Muscle of arm (tissue), 14 donors: ENCODE measurements at places on chromosomes 13 and 19. TPM values are rescaled to one million over a fixed set of nuclear protein-coding genes. Genes with fewer than 3 reads are reported as not detected.

Gene GPC5
- polyA plus RNA-seq = 0.26 TPM

Gene SIAH3
- 0.11 TPM for polyA plus RNA-seq

- DNase-seq = no peak
These were observed 8.1 kb upstream of the SLITRK1 start for GRCh38 chr13:83890358-83890757.

DNA sequence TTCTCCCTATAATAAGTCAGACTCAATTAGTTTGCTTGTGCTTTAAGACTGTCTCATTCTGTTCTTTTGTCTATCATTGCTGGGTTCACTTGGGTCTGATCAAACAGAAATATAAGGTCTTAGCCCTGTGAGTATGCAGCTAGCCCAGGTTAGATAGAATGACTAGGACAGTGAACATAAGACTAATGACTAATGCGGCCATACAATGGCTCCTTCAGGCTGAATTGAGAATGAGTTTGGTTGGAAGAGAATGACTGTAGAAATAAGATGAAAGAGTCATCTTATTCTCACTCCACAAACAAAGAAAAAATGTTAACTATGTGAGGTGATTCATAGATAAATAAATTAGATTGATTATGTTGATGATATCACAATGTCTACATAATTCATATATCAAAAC, 50.1 kb upstream of the OBI1 start:
- no peak for DNase-seq

- DNase-seq = no peak
These were observed 71.5 kb downstream of the DNAJC15 start for GRCh38 chr13:43094901-43095300.

Gene SMIM44
- not detected for polyA plus RNA-seq

Gene PRR22
- 1.4 TPM for polyA plus RNA-seq

GRCh38 chr19:49977881-49978280, 16.9 kb upstream of the SIGLEC11 start:
- no peak for DNase-seq

Gene CRLF1
- polyA plus RNA-seq = 14.6 TPM

DNA sequence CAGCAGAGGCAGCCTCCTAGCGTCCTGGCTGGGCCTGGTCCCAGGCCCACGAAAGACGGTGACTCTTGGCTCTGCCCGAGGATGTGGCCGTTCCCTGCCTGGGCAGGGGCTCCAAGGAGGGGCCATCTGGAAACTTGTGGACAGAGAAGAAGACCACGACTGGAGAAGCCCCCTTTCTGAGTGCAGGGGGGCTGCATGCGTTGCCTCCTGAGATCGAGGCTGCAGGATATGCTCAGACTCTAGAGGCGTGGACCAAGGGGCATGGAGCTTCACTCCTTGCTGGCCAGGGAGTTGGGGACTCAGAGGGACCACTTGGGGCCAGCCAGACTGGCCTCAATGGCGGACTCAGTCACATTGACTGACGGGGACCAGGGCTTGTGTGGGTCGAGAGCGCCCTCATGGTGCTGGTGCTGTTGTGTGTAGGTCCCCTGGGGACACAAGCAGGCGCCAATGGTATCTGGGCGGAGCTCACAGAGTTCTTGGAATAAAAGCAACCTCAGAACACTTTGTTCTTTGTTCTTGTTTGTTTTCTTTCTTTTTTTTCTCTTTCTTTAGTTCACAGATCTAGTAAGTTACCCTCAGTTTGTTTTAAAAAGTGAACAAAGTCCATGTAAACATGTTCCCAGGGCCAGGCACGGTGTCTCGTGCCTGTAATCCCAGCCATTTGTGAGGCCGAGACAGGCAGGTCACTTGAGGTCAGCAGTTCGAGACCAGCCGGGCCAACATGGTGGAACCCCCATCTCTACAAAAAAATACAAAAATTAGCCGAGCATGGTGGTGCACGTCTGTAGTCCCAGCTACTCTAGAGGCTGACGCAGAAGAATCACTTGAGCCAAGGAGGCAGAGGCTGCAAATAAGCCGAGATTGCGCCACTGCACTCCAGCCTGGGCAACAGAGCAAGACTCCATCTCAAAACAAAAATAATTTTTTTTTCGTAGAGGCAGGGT, 10.2 kb downstream of the ANGPTL4 start:
- no peak for DNase-seq

GRCh38 chr19:28878862-28879566, 333.9 kb downstream of the UQCRFS1 start:
- peak; percentile 77 for DNase-seq

Gene PNPLA6
- polyA plus RNA-seq = not detected

GRCh38 chr13:106756446-106756845, 188.5 kb upstream of the ARGLU1 start:
- DNase-seq = no peak

DNA sequence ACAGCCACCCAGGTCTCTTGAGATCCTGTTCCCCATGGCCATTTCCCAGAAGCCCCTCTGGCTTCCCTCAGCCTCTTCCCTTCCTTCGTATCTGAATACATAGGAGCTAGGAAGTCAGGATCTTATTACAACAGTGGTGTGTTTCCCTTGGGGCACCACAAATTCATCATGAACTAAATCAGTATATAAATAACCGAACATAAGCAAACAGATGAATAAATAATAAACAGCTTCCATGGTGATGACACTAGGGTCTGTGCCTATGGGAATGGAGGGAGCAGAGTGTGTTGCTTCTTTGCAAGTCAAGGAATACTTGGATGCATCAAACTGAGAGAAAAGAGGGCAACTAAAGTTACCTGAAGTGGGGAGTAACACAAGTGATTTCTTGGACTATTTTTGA, 527.6 kb downstream of the LMO7 start:
- no peak for DNase-seq

Gene NUDT19
- 7.1 TPM for polyA plus RNA-seq

GRCh38 chr19:35269438-35270117, 816 bp downstream of the USF2 start:
- peak; percentile 86 for DNase-seq

DNA sequence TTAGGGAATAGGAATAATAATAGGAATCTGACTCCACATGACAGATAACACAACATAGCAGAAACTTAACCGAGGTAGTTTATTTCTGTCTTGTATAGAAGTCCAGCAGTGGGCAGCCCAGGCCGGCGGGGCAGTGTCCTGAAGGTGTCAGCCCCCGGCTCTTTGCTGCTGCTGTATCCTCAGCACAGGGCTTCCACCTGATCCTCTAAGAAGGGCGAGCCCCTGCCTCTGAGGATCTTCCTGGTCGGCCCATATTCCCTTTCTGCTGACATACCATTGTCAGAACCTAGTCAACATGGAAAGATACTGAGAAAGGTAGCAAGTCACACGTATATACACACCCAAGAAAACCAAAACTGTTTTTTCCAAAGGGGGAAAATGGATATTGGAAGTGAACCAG, 56.2 kb upstream of the GPR183 start:
- no peak for DNase-seq

Gene NANOS2
- not detected for polyA plus RNA-seq

DNA sequence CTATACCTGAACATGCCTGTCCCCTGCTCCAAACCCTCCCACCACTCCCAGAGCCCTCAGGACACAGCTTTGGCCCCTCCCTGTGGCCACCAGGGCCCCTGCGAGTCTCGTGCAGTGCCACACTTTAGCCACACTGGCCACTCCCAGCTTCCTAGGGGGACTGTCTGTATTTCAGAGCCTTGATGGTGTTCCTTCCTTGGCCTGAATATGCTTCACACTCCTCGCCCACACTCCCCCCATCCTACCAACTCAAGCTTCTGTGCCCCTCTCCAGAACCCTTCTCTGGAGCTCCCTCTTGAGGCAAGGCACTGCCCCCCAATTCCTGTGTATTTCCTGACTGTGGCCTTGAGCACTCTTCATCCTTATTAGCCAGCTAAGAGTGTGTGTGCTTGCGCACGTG, 80.2 kb downstream of the DPF1 start:
- DNase-seq = no peak

GRCh38 chr13:91868351-91868750, 469.9 kb downstream of the GPC5 start:
- no peak for DNase-seq

Gene STK11
- 41.3 TPM for polyA plus RNA-seq

Gene RNF225
- polyA plus RNA-seq = not detected

DNA sequence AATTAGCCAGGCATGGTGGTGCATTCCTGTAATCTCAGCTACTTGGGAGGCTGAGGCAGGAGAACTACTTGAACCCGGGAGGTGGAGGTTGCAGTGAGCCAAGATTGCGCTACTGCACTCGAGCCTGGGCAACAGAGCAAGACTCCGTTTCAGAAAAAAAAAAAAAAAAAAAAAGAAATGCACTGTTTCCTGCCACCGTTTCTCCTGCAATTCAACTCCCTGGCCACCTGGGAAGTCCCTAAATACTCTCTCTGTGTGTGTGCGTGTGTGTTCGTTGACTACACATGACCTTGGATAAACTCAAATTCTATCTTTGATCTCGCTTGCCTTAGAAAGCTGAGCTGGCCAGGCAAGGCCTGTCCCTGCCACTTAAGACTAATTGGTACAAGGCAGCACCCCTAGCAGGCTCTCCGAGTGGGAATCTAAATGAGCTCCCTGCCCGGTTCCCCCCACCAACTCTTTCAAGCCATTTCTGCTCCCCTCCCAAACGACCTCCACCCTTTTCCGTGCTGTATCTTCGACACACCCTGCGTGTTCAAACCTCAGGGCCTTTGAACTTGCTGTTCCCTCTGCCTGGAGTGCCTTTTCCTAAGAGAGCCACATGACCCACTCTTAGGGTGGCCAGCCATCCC, 5.2 kb upstream of the BCAT2 start:
- DNase-seq = no peak

Gene ZNF90
- 3.1 TPM for polyA plus RNA-seq

DNA sequence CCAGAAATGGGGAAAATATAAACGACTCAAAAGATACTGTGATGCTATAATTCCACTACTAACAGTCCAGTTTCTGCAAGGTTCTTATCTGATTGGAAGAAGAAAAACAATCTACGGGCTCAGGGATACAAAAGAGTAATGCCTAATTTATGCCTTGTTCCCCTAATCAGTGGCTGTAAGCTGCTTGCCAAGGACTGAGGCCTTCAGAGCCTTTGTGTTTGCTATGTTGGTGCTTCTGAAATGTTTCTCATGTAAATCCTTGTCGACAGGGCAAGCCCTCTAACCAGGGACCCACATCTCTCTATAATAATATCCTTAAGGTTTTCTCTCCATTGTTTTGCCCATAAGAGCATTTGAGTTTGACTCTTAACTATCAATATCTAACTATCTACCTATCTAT, 89.7 kb upstream of the CLDN10 start:
- no peak for DNase-seq

DNA sequence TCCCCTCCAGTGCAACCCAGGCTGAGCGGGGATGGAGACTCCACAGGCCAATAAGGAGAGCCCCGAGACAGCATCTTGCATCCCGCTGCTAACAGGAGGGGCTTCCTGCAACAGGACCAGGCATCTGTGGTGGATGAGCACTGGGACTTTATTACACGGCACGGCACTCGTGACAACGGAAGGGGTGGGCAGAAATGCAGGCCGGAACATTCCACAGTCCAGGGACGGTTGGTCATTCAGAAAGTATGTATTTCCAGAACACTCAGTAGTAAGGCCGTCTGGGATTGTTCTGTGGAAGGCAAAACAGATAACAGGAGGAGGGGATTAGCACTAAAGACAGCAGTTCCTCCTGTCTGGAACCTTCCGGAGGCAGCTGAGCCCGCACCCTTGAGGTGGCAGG, 3.3 kb upstream of the TM6SF2 start:
- no peak for DNase-seq

GRCh38 chr13:34257966-34258365, 440.0 kb downstream of the RFC3 start:
- DNase-seq = peak; percentile 9

DNA sequence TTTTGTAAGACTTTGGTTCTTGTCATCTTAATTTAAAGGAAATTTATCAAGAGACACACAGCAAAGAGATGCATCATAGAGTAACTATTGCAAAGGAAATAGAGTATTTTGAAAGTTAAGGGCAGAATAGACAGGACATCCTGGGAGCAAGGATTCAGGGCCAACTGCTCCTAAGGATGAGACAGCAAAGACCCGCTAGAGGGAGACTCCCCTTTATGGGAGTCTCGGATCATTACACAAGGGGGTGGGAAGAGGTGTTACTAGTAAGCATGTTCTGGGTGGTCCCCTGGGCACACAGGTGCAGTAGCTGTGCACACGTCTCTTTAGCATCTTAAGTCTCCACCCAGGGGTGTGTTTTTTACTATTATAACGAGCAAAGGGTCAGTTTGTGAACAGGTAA, 9.6 kb downstream of the ZSCAN5C start:
- DNase-seq = no peak

DNA sequence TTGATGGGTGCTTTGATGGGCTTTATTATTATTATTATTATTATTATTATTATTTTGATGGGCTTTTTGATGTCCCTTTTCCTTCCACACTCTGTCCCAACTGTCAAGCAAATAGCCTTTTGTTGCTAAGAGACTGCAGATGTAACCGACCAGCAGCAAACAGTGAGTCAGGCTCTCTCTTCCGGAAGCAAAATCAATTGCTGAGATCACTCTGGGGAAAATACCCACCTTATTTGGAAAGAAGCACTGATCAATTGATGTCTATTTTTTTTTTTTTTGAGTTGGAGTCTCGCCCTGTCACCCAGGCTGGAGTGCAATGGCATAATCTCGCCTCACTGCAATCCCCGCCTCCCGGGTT, 2.9 kb downstream of the LDLR start:
- peak; percentile 47 for DNase-seq
